ENCODE measurements at places on chromosomes 12 and 14.

DNA sequence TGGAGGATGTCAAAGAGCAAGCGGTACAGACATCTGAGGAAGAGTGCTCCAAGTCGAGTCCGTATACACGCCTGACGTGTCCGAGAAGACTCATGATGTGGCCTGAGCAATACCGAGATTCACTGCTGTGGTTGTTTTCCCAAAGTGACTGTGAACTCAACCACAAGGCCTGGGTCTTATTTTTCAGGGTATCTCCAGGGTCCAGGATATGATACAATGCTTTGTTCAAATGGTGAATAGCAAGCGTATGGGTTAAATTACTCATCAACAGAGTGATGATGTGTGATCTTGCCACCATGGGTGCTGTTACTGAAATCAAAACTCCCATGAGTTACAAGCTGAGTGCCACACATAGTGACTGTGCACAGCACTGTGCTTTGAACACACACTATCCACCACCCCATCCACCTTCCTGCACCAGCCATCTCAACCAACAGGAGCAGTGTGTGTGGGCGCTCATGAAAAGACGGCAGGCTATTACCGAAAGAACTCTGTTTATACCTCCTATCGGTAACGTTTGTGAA is 109.6 kb downstream of the BCAT1 start:
- no peak for DNase-seq

GRCh38 chr12:31492599-31493196 is 98.2 kb downstream of the DENND5B start:
- no peak for DNase-seq

DNA sequence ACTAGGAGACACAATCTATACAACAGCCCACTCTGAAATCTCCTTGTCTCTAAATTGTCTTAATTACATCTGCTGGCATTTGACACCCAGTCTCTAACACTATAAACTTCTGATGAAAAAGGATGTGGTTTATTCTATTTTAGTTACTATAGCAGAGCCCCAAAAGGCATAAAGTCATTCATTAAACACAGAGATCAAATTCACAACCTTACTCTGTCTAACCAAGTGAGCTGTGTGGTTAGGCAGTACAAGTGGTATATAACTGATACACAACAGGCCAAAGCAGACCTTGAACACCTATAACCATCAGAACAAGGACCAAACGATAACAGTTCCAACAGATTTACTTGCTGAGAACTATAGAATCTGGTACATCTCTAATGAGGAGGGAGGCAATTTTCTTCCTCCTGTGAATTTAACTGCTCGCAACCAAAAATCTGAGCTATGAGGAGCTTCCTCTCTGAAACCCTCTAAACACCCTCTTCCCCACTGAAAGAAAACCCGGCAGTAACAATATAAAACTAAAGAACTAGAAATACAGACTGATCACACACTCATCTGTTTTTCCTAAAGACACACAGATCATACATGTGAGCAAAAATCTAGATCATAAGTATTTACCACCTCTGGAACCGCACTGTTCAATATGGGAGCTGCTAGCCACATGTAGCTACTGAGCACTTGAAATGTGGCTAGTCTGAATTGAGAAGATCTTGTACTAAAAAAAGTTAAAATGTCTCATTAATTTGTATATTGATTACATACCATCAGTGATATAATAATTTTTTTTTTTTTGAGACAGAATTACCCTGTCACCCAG is 17.7 kb downstream of the SPPL3 start:
- DNase-seq: no peak

DNA sequence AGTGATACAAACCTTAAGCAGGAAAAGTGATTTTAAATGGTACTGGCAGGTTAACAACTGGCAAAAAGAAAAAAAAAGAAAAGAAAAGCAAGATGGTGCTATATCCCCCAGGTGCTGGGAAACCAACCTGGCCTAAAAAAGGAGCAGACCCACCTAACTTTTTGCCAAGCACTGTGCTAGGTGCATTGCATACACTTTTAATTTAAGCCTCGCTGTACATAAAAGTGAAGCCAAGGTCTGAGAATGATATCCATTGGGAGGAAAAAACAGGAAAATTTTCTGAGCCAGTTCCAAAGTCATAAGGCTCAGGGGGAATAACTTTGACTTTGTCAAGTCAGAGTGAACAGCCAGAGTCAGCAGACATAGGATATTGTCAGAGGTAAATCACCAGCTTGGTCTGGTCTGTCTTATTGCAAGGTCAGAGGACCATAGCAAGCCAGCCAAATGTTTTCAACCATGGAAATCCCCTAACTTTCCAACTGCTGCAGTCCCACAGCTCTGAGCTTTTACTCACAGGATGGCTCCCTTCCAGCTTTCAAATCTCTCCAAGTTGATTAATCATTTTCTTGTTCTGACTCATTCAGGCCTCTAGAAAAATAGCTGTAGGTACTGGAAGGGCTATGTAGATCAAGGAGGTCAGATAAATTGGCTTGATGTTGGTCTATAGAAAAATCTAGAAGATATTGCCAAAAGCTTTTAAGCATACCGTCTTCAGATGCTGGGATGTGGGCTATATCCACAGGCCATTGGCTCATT is 412.9 kb downstream of the RAD51B start:
- DNase-seq: no peak

- no peak for DNase-seq
Measured at GRCh38 chr14:36208690-36209278, 32.3 kb upstream of the PTCSC3 start.

GRCh38 chr12:17148706-17149105 is 542.7 kb upstream of the LMO3 start:
- DNase-seq: no peak

DNA sequence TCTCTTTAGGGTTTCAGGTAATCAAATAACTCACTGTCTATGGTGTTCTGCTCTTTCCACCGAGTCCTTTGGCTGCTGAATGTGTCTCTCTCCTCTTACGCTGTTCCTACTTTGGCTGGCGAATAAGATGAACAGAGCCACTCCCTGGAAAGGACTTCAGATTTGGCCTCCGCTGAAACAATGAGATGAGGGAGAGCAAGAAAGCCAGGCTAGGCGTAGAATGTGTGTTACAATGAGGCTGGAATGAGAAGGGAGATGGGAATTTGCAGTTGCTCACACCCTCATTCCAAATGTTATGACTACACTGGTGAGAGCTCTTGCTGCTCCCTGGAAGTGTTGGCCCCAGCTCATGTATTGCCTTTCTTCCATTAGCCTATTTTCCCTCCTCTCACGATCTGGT is at the start of gene MFAP5:
TSS of gene MFAP5 (minus strand) at position 234 of the 400 bp plus-strand sequence. CDS start 722 bp downstream, outside the sequence.
- DNase-seq: no peak

DNA sequence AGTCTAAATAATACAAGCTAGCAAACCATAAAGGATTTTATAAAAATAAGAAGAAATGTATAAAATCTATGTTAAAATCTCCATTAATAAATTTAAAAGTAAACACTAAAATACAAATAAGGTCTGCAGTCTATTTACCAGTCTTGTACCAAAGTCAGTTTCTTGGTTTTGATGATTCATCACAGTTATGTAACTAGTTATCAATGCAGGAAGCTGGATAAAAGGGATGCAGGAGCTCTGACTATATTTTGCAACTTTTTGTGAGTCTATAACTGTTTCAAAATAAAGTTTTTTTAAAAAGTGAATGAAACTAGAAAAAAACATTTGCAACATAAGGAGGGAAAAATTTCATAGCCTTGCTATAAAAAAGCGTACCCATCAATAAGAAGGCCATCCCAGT is 151.5 kb downstream of the DERA start:
- DNase-seq: no peak

GRCh38 chr12:325906-326305 is 63.2 kb downstream of the KDM5A start:
- DNase-seq: no peak

GRCh38 chr14:23566112-23566777 is 1.3 kb downstream of the AP1G2 start:
- DNase-seq: no peak

GRCh38 chr14:77872983-77873382 is 73.1 kb downstream of the ADCK1 start:
- DNase-seq: no peak

- no peak for DNase-seq
Measured at GRCh38 chr14:75446447-75446846, 18.6 kb downstream of the JDP2 start.
